ENCODE measurements at places on chromosomes 16 and 17. TPM values are rescaled to one million over a fixed set of nuclear protein-coding genes. Genes with fewer than 3 reads are reported as not detected.

DOC2A gene
- total RNA-seq = not detected

ALDOA gene
- 1,207 TPM for total RNA-seq

TERB1 gene
- total RNA-seq = not detected

EPX gene
- not detected for total RNA-seq

GPRC5B gene
- total RNA-seq = 0.22 TPM

GDPD3 gene
- 7.6 TPM for total RNA-seq

SLC38A7 gene
- total RNA-seq = 21.0 TPM

SRCIN1 gene
- 0.42 TPM for total RNA-seq

CDH16 gene
- total RNA-seq = not detected

FBXO39 gene
- 6.4 TPM for total RNA-seq

MT1M gene
- not detected for total RNA-seq

SLC7A6OS gene
- total RNA-seq = 31.1 TPM

KRT32 gene
- not detected for total RNA-seq

RSAD1 gene
- 35.5 TPM for total RNA-seq

CCL23 gene
- total RNA-seq = not detected

ABCA8 gene
- total RNA-seq = not detected

STX1B gene
- total RNA-seq = 1.5 TPM

LGALS9B gene
- 0.59 TPM for total RNA-seq

PRSS22 gene
- total RNA-seq = not detected

FLOT2 gene
- total RNA-seq = 151 TPM

CNGB1 gene
- not detected for total RNA-seq

DNAH3 gene
- 0.10 TPM for total RNA-seq

ENGASE gene
- total RNA-seq = 37.6 TPM

NPIPB2 gene
- total RNA-seq = 11.0 TPM

VTN gene
- total RNA-seq = 0.12 TPM

G6PC1 gene
- total RNA-seq = not detected

CCL16 gene
- total RNA-seq = not detected

RGS11 gene
- total RNA-seq = 0.27 TPM

GH2 gene
- not detected for total RNA-seq

FOXL1 gene
- not detected for total RNA-seq

TMEM114 gene
- not detected for total RNA-seq

TOP2A gene
- total RNA-seq = 270 TPM

TBC1D28 gene
- total RNA-seq = not detected

CHD9NB gene
- 0.46 TPM for total RNA-seq

HOXB5 gene
- total RNA-seq = 0.37 TPM

KRTAP4-5 gene
- total RNA-seq = not detected

RND2 gene
- total RNA-seq = not detected

CLDN9 gene
- total RNA-seq = not detected

MT3 gene
- total RNA-seq = 2.5 TPM

ZNF768 gene
- 6.9 TPM for total RNA-seq

KRTAP2-2 gene
- not detected for total RNA-seq

Data from T-helper 1 cell treated with Interleukin-12 subunit alpha and Interleukin-12 subunit beta and Interleukin-4 antibody, amounts not matched to agents 30 ng/mL and 1 ng/mL, for 36 hours (primary cell).